ENCODE measurements at places on chromosomes 7 and 10.

DNA sequence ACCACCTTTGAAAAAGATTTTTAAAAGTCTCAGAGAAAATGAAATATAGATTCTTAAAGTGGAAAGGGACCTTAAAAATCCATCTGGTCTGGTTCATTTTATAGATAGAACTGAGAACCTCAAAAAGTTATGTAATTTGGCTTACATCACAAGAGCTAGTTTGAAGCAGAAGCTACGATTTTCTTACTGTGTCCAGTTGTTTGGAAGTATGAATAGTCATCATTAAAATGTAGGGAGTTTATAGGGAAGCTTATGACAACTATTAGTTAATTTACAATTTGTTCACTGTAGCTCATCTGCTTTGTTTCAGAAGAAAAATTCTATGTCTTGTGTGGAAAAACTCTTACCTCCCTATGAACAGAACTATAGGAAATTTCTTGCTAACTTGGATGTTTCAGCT, 26.9 kb downstream of the ZEB1 start:
- no peak for DNase-seq

- DNase-seq, result no peak
Measured at GRCh38 chr7:41795276-41795833, 92.5 kb upstream of the INHBA start.

DNA sequence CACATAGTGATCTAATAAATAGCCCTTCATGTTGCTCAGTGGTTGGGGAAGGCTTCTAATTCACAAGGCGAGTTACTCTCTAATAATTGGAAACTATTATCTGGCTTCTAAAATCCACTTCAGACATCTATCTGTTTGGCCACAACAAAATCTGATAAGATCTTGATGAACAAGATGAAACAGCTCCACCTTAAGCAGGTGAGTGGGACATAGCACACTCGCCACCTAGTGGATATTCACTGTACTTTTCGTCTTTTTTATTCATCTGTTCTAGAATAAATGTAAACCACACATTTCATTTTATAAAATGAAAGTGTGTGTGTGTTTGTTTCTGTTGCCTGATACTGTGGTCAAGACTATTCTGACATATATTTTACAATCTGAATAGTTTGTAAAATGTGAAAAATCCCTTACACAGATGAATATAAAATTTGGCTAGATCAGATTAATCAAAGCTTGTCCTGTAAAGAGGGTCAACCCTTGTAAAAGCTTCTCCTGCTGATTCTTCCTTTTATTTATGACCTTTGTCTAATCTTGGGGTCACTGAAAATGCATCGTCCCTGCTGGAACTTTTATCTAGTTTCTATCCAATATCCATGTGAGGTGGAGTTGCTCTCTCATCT, 26.5 kb upstream of the CNTNAP2 start:
- DNase-seq, result no peak

DNA sequence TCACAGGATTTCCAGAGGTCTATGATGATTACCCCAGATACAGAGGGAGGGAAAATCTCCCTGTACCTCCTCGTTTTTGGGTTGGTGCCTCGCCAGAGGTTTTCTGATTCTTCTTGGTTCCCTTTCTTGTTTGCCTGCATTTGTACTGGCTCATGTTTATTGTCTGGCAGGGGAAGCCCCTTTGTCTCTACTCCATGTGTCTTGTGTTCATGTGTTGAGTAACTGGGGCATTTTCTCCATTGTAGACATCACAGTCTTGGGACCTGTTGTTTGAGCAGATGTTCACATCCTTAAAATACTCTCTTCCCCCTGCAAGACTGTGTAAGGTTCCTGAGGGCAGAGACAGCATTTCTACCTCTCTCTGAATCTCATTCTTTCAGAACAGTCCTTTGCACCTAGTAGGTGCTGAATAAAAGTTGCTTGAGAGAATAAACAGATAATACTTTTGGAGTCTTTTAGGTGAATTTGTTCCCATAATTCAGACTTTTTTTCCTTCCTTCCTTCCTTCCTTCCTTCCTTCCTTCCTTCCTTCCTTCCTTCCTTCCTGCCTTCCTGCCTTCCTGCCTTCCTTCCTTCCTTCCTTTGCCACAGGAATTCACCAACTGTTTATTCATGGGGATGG, 25.1 kb downstream of the CDK14 start:
- no peak for DNase-seq

- DNase-seq, result no peak
Measured at GRCh38 chr7:86889501-86889900, 170.0 kb downstream of the ELAPOR2 start.

- DNase-seq, result no peak
Measured at GRCh38 chr10:71807557-71808510, 34.5 kb upstream of the VSIR start.

- no peak for DNase-seq
Measured at GRCh38 chr10:28410420-28411135, 107.7 kb upstream of the MPP7 start.

DNA sequence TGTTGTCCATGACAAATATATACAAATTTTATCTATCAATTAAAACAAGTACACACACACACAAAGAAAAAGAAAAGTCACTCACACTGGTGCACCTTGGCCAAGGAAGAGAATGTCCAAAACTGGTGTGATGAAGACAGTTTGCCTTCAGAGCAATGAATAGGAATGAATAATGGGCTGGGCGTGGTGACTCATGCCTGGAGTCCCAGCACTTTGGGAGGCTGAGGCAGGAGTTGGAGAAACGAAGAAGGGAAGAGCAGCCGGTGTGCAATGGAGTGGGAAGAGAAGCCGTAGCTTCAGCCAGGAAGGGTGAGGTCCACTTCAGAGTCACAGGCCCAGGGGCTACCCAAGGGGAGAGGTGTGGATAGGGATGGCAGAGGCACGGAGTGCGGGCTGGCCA, 253.6 kb downstream of the CCSER2 start:
- DNase-seq, result no peak

DNA sequence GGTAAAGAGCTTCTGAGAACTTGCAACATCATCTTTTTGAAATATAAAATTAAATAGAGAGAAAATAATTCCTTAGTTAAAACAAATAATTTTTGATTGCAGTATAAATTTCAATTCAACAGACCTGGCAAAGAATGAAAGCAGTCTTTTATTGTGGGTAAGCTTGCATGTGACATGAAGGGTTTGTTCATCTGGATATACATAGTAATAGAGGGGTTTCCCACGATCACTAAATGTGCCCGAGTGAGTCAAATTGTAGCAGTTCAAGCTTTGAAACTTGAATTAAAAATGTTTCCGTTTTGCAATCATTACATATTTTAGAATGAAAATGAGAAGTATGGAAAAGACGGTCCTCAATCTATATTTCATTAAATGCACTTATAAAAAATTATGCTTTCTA, 658.4 kb upstream of the MBL2 start:
- DNase-seq, result no peak

DNA sequence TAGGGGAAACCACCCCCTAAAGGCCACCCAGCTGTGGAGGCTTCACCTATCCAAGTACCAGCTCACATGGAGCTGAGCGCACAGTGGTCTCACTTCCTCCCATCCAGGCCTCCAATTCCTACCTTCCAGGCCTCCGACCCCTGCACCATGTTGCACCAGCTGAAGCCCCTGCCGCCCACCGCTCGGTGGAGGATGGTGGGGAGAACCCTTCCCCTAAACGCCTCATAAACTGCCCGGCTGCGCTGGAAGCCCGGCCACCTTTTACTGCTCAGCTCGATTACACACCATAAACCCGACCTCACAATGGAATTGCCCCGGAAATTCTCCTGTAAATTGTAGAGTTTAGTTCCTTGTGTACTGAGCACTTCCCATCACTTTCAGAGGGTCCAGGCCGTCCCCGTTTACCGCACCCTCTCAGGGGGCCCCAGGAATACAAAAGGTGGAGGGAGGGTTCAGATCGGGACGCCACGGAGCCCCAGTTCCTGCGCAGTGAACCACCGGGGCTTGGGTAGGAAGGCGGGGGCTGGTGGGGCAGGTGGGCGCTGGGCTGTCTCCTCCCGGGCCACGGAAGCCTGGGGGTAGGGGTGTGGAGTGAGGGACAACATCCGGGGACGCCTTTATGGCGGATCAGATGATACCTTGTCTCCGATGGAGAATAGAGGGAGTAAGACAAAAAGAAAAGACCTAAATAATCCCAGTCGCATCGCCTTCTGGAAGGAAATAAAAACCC, 1.4 kb upstream of the HOXA7 start:
- no peak for DNase-seq

DNA sequence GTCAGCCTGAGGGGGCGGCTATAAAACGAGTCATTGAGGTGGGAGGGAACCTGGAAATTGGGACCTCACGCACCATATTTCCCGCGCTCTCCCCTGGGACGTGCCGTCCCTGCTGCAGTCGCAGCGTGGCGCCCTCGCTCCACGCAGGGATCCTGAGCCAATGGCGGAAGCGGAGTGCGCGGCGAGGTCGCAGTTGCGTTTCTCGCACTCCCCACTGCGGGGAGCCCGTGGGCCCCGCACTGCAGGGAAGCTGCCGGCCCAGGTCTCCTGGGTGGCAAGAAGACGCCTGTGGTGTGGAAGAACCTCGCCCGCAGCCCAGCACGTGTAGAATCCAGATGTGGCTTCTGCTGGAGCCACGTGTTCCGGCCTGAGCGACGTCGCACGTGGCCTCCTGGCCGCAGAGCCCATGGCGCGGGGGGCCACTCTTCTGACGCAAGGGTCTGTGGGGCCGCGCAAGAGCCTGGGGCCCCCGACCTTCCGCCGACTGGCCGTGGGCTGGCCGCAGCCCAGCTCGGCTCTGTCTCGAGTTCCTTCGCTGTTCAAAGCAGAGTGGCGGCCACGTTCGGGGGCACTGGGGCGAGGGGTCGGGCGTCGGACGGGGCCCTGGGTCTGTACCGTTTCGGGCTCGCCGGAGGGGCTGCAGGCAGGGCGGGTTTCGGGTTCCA, 26.4 kb downstream of the HIF1AN start:
- peak; percentile 60 for DNase-seq

GRCh38 chr7:150631866-150632864, at the start of gene GIMAP6:
TSS of gene GIMAP6 (minus strand) at chr7:150632385. CDS start at chr7:150630142, 2,243 bp downstream.
- DNase-seq, result peak; percentile 30

DNA sequence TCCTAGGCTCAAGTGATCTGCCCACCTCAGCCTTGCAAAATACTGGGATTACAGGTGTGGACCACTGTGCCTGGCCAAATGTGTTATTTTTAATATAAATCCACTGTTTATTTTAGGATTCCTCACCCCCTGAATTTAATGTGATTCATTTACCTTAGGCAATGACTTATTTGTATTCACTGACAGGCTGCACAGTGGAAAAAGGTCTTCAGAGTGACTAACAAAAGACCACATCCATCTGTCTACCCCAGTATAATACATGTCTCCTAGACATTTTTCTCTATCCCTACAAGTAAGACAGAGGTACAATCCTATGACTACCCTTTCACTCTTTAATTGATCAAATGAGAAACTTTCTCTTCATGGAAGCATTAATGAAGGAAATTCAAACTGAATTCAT, 230.2 kb downstream of the AHR start:
- DNase-seq, result no peak

- DNase-seq, result no peak
Measured at GRCh38 chr10:7944215-7944480, 110.3 kb upstream of the GATA3 start.

DNA sequence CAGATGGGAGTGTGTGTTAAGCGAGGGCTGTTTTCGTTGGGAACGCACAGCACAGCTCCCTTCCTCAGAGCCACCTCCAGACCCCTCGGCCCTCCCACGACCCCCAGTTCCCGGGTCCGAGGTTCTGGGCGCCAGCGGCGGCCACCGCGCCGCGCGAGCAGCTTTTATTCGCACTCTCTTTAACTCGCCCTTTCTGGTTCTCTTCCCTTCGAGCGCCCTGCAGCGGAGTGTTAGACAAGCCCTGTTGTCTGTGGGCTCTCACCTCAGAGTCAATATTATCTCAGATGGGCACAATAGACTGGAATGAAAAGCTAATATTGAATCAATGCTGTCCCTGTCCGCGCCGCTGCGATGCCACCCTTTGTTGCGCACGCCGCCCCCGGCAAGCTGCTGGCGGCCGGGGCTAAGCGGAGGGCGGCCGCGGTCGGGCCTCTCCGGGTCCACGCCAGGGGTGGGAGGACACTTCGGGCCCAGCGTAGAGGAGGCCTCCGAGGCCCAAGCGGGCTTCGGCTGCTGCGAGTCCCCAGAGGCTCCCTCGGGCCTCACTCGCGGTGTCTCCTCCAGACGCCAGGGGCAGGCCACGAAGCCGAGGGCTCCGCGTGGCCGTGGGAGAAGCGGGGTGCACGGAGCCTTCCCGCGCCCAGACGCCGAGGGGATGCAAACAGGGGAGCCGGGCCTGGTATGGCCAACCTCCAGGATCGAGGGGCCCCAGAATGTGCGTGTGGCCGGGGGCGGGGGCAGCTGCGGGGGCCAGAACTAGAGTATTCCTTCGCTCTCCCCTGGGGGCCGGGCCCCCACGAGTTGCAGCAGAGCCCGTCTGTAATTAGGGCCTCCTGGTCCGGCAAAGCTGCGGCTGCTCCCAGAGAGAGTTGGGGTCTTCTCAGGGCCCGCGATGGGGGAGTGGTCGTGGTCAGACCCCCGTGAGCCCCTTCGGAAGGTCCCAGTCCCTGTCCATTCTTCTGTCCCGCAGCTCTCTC, 7.9 kb upstream of the EMX2 start:
- DNase-seq, result no peak

DNA sequence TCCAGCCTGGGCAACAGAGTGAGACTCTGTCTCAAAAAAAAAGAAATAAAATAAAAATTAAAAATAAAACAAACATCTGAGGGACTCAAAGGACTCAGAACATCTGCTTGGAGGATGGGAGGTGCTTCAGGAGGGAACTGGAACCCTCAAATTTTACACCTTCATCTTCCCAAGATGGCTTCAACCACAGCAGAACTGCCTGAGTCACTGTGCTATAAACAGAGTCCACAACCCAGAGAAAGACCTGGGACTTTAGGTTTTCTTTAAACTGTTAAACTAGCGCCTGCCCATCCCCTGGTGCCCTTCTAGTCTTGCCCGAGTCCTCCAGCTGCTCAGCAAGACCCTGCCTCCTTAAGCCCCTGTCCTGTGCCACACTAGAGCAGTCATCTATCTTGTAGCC, 40.8 kb downstream of the RGS10 start:
- DNase-seq, result no peak

DNA sequence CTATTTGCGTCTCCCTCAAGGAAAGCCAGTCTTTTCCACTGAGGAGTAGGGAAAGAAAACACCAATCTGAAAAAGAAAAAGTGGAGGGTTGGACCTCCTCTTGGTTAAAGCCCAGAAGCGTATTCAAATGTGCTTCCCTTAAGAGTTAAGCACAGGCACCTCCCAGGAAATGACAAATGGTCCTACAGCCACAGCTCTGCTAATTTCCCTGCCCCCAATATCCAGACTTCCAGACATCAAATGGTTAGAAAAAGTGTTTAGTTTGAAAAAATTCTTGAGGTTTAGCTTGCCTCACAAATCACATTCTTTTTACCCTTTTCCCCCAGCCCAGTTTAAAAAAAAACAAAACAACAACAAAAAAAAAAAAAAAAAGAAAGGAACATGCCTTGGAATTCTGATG, 19.0 kb upstream of the COL1A2 start:
- DNase-seq, result no peak
